ENCODE measurements at places on chromosomes 5 and 9.

GRCh38 chr9:35661756-35662350, 3.1 kb downstream of the ARHGEF39 start:
- DNase-seq: peak; percentile 73

DNA sequence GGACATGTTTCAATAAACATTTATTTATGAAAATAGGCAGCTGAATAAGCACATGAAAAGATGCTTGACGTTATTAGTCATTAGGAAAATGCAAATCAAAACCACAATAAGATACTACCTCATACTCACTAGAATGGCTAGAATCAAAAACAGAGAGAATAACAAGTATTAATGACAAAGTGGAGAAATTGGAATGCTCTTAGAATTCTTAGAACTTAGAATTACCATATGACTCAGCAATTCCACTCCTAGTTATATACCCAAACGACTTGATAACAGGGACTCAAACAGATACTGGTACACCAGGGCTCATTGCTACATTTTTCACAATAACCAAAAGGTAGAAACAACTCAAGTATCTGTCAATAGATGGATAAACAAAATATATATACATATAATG, 15.1 kb upstream of the TRIM36 start:
- DNase-seq: no peak

- no peak for DNase-seq
These were observed 229.8 kb downstream of the DRD1 start for GRCh38 chr5:175214152-175214551.

- DNase-seq: peak; percentile 34
These were observed 17.2 kb upstream of the RGS3 start for GRCh38 chr9:113446323-113446740.

GRCh38 chr9:93645921-93646639, 69.7 kb downstream of the PHF2 start:
- no peak for DNase-seq

DNA sequence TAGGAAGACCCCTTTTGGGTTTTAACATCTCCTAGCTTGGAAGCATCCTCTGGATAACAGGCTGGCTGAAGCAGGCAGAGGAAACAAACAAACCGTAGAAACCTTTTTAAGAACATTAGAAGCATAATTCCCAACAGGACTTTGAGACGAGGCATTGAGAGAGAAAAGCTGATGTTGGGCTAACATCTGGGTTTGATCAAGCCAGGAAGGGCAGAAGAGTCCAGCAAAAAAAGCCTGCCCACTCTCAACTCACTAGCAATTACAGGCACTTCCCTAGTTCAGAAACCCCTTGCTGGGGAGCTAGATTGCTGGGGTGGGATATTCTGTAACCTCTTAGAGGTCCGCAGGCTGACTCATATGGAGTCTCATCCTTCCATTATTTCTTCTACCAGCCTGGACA, 75.4 kb upstream of the CTNNA1 start:
- no peak for DNase-seq

GRCh38 chr5:38473008-38473407, 83.4 kb downstream of the LIFR start:
- DNase-seq: no peak

- no peak for DNase-seq
These were observed 53.3 kb upstream of the ARL15 start for GRCh38 chr5:54363669-54364068.

DNA sequence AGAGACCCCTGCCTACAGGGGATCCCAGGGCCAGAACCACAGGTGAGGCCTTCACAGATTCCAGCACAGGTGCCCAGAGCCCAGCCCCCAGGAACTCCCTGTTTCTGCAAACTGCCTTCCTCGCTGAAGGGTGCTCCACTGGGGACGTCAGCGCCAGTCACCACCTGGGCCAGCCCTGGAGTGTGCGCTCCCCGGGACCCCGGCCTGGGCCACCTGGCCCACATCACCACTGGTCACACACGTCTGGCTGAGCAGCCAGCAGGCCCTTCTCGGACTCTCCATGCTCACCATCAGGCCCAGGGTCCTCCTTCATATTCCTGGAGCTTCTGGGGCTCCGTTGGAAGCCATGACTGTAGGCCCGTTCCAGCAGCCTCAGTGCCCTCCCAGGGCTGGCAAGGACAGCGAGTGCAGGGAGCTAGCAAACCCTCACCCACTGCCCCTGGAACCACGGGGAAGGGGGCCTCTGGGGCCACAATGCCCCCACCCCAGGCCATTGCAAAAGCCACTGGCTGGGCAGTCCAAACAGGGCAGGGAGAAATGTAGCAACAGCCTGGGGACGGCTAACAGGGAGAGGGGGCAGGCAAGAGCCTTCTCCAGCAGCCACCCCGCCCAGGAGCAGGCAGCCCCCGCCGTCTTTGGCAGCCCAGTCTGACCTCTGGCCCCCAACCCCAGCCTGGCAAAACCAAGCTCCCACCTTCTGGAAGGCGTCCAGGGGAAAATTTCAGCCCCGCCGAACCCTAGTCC, 1.3 kb downstream of the AGPAT2 start:
- no peak for DNase-seq

DNA sequence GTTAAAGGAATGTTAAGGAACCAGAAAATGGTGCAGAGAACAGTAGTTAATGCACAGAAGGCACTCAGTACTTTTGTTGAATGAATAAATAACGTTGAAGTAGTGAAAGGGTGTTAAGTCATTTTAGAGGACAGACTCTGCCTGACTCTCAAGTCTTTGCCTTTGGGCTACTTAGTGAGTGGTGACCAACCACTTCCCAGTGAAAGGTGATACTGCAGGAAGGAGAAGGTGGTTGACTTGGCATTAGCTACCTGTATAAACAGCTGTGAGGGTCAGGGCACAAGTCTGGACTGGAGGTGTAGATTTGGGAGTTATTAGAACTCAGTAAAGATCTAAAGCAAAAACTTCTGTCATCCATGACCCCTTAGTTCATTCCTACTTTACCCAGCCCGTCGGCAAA, 4.9 kb upstream of the SHB start:
- DNase-seq: no peak

DNA sequence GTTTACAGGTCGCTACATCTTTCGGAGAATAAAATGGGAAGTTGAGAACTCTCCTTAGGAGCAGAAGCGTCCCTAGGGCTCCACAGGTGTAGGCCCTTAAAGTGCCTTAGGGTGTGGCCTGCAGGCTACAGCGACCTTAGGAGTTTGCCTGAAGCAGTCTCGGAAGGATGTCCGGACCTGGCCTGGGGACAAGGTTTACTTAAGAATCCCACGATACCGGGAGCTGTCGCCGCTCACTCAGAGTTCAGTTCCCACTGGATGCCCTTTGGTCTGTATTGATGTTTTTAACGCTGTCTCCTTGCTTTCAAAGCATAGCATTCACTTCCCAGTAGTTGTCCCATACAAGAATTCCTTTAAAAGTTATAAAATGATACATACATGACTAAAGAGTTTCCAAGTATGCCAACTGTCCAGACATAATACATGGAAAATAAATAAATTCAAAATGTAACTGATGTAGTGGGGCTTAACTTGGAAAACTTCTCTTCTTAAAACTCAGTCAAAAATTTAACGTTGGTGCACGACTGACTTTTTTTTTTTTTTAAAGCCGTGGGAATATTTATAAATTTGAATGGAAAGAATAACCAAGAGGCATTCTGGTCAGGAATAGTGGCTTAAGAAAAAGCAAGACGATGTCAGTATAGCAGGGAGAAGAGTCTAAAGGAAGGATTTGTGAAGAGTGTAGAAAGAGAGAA, 848 bp downstream of the RAD50 start:
- DNase-seq: no peak

GRCh38 chr9:37264539-37264938, 144.2 kb downstream of the ZCCHC7 start:
- DNase-seq: no peak

DNA sequence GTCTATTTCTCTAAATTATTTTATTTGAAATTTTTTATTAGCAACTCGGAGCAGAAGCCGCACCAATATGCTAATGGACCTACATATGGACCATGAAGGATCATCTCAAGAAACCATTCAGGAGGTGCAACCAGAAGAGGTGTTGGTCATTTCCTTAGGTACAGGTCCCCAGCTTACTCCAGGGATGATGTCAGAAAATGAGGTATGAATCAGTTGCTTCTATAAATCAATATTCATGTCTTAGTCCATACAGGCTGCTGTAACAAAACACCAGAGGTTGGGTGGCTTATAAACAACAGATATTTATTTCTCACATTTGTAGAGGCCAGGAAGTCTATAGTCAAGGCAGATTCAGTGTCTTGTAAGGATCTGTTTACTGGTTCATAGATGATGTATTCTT, 50.8 kb downstream of the GAPVD1 start:
- DNase-seq: no peak

DNA sequence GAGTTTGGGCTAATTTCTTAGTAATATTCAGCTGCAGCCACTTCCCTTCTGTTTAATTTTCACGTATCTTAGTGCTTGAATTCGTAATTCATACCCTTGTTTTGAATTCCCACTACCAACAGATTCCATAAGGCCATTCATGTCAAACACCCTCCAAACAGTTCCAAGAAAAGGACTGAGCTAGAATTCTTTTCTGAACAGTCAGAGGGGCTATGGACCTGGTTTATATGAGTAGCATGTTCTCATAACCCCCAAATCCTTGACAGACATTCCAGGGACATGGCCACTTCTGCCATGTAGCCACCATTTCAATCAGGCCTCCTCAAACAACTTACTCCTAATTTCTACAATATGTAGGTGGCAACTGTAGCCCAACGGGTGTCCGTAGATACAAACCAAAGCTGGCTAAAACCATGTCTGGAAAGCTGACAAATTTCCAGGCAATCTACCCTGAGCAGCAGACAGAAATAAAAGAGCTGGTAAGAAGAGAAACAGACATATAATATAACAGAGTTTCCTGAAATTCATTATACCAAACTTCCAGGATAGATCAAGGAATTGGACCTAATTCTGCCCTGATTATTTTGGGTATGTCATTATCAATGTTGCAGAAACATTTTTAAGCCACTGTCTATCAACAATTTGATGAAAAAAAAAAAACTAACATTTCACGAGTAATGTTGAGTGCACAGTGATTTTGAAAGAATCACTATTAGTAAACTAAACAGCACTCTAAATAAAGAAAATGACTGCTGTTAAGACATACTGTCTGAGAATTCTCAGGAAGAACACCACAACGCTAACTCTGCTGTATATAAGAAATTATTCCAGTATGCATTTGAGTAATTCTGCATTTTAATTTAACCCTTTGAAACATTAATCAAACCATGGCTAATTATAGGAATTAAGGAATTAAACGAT, 40.7 kb downstream of the EBF1 start:
- no peak for DNase-seq

DNA sequence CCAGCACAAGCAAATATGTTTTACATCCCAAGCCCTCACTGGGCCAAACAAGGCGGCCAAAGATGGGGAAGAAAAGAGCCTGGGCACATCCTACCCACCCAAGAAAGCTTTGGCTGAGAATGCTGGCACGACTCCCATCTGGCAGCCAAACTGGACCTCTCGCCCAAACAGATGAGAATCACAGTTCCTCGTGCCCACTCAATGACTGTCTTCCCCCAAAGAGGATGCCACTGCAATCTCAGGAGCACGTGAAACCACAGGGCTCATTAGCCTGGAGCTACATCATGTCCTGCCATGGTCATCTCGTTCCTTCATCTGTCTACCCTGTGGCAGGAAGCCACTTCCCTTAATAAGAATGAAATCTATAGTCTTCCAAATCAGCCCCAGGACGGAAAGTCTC, 536.8 kb downstream of the BNC2 start:
- no peak for DNase-seq

DNA sequence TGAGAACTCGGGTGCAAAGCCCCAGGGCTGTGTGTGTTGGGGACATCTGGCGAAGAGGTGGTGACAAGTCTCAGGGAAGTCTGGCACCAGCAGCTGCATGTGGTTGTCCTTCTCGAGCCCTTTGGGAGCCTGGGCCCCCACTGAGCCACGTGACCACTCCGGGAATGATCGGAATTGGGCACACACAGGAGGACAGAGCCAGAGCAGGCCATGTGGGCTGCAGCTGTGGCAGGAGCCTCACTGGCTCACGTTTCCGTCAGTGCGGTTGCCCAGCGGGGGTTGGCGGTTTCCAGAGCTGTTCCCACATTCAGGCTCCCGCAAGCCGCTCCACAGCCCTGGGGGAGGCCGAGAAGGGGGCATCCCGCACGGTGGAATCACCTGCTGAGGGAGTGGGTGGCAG, 6.8 kb upstream of the CEL start:
- DNase-seq: no peak

DNA sequence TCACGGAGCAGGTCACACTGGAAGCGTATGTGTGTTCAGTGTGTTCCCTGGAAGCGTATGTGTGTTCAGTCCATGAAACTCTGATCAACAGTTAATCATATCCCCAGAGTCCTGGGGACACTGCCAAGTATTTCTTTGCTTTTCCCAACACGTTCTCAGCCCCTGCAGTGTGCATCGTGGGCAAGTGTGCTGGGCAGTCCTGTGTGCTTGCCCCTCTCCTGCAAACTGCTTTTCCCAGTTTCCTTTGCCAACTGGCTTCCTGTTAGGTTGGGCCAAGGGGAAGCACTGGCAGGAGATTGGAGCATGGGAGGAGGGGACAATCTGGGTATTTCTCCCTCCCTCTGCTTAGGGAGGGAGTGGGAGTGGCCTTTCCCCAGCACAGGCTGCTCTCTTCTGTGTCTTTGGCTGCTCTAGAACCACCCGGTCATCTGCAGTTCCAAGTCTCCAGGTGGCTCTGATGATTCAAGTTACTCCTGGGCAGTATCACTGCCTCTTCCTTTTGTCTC, 36.8 kb upstream of the NEK6 start:
- no peak for DNase-seq

- DNase-seq: peak; percentile 58
These were observed 16.3 kb downstream of the NMRK1 start for GRCh38 chr9:75071530-75072122.

DNA sequence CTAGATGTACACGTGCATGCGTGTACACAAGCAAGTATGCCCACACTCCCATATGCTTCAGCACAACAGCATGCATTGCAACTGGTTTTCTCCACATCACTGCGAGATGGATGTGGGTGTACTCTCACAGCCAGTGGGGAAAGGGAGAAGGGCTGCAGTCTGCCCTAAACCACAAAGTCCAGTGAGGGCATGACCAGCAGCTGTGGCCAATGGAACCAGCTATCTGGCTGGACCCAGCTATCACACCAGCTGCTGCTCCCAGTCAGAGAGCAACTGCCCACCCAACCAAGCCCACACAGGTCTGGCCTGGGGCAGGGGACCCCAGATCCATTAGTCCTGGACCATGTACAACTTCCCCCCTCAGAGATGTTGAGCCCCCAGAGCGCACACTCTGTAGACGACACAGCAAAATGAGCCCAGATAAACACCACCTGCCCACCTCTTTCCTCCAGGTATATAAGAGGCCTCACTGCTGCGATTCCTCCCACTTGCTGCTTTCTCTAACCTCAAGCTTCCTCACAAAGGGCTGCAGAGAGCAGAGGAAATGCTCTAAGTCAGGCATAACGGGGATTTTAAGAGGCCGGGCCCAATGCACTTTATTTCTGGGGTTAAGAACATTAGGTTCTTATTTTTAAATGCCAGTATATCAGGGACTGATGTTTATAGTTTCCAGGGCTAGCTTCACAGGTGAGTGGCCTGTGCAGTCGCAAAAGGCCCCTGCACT, 39.0 kb downstream of the SHB start:
- DNase-seq: no peak
